ENCODE measurements at places on chromosomes 7 and 10.

DNA sequence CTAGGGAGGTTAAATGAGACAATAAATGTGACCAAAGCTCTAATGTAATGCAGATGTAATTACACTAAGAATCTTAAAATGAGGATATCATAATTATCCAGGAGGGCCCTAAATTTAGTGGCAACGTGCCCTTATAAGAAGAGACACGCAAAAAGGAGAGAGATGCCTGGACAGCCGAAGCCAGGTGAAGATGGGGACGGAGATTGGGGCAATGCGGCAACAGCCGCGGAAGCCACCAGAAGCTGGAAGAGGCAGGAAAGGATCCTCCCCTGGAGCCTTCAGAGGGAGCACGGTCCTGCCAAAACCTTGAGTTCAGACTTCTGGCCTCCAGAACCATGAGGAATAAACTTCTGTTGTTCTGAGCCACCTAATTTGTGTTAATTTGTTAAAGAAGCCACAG lies 25.3 kb upstream of the C10orf71 start:
- DNase-seq, result no peak

DNA sequence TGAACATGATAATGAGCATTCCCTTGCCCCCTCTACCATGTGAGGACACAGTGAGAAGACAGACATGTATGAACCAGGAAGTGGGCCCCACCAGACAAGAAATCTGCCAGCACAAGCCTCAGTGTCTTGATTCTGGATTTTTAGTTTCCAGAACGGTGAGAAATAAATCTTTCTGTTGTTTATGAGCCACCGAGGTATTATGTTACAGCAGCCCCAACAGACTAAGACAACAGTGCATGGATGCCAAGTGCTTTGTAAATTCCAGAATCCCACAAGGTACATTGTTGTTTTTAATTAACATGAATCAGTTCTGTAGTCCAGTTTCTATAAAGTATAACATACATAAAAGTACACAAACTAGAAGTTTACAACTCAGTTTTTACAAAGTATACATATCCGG lies 162.2 kb downstream of the ARHGAP21 start:
- DNase-seq, result no peak

DNA sequence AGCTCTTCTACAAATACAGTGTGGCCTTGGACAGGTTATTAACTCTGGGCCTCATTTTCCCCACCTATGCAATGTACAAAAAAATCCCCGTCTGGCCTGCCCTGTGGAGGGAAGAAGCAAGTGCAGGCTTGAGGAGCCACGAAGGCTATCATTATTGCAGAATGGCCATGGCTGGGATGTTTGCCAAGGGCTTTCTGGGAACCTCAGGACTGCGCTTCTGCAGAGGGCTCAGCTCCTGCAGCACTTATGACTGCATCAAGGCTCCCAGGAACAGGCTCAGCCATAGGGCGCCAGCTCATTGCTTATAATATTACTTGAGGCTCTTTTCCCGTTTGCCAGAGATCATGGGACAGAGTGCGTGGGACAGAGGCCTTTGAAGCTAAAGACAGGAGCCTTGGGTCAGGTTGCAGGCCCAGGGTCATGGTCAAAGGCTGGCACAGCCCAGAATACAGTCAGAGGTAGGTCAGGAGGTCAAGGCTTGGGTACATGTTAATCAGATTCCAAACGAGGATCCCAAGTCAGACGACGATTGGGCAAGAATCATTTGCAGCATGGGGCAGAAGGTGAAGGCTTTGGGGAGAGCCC lies 20.6 kb upstream of the C10orf105 start:
- DNase-seq, result no peak

DNA sequence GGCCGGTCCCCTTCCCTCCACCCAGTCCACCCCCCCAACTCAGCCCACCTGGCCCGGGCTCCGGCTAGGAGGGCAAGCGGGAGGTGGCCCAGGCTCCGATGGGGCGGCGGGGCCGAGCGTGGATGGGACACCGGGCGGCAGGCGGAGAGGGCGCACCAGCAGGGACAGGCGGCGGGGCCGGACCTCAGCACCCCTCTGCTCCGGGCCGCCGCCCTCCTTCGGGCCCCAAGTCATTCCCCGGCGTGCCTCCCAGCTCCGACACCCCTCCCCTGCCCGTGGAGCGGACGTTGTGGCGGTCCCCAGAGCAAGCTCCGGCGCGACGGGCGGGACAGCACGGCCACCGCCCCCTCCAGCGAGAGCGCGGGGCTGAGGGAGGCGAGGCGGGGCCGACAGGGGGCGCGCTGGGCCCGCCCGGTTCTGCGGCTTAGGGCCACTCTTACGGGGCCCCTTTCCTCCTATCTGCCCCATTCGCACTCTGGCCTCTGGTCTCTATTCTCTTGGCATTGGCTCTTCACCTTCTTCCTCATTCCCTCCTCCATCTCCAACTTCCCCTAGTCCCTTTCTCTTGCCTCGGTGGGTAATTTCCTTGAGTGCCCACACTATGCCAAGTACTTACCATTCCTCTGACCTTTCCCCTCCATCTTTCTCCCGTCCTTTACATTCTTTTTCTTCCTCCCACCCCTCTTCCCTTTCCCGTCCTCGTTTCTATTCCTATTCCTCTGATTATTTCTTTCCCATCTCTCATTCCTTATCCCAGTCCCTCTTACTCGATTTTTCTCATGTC lies 701 bp upstream of the GBX1 start:
- no peak for DNase-seq

DNA sequence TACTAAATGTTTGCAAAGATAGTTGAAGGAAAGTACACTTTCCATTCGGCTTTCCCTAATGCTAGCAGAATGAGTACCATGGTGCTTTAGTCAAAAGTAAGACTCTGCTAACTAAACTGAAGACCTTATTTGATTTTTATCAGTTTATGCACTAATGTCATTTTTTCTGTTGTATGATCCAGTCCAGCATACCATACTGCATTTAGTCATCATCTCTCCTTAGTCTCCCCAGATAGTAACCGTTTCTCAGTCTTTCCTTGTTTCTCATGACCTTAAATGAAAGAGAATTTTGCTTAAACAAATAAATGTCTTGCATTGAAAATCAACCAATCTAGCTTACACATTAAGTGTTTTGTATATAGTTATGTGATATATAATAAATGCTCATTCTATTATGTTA lies 529.5 kb upstream of the SEMA3D start:
- no peak for DNase-seq

GRCh38 chr10:35355971-35356724 lies 19.8 kb downstream of the CCNY start:
- DNase-seq, result no peak

- no peak for DNase-seq
Measured at GRCh38 chr7:106915873-106916272, 50.8 kb downstream of the PIK3CG start.

Measured in smooth muscle cell of the brain vasculature (primary cell).